ENCODE measurements at places on chromosomes 6 and 20. TPM values are rescaled to one million over a fixed set of nuclear protein-coding genes. Genes with fewer than 3 reads are reported as not detected.

DNA sequence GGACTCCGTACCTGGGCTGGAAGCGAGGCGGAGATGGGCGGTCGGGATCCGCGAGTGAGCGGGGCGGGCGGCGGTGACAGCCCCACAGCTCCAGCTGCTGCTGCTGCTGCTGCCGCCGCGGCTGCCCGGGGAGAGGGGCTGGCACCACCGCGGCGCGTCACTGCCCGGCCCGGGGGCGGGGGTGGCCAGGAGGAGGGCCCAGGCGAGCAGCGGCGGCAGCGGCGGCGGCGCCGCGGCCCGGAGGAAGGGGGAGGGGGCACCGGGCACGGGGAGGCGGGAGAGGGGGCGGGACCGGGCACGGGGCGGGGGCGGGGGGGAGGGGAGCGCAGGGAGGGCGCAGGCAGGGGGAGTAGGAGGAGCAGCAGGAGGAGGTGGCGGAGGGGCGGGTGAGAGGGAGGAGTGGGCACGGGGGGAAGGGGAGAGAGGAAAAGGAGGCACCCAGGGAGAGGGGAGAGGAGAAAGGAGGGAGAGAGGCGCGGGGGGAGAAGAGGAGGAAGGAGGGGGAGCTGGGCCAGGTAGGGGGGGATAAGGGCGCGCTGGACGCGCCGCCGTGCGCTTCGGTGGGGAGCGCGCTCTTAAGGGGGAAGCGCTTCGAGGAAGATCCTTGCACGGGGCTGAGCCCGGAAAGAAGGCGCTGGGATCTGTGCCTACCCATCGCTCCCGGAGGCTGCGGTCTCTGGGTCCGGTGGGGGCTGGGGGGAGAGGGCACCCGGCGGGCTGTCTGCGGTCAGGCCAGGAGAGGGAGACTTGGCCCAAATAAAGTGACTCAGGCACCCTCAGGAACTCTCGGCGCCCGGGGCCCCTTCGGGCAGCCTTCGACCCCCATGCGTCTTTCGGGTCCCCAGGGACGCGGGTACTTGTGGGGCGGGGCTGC is 101.5 kb downstream of the NOL4L start:
- H3K4me3 ChIP-seq: peak overlapping the region; percentile 77
- H3K36me3 ChIP-seq: no peaks in the 10 kb centered on the region
- peaks cover 45% of the 10 kb centered on the region for H3K4me1 ChIP-seq
- H3K27me3 ChIP-seq: no peaks in the 10 kb centered on the region
- peak; percentile 93 for DNase-seq

Gene HBS1L
- total RNA-seq: 79.2 TPM

GRCh38 chr6:57173886-57174510 is 1.9 kb downstream of the BAG2 start:
- no peaks in the 10 kb centered on the region for H3K36me3 ChIP-seq
- H3K27me3 ChIP-seq: no peaks in the 10 kb centered on the region
- peak overlapping the region; percentile 57 for H3K4me3 ChIP-seq
- H3K4me1 ChIP-seq: peaks cover 6% of the 10 kb centered on the region
- DNase-seq: no peak

DNA sequence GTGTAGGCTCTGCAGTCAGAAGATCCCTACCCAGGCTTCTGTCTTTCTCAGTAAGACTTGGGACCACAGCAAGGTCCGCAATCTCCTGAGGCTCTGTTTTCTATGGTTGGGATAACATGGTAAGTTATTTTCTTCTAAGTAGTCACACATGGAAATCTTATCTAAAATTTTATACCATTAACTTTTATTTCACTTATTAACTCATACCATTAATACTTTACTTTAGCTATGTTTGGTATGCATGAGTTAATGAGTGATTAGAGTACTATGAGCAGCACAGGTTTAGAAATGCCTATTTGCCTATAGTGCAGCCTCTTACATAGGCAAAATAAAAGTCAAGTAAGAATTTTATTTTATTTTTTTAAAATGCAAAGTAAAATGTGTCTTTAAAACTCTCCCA is 27.2 kb downstream of the GINM1 start:
- H3K4me1 ChIP-seq: no peaks in the 10 kb centered on the region
- DNase-seq: no peak
- no peaks in the 10 kb centered on the region for H3K36me3 ChIP-seq
- H3K27me3 ChIP-seq: no peaks in the 10 kb centered on the region

- DNase-seq: no peak
- H3K27me3 ChIP-seq: no peaks in the 10 kb centered on the region
- H3K4me3 ChIP-seq: no peak overlapping the region
- H3K27ac ChIP-seq: no peak overlapping the region
- H3K4me1 ChIP-seq: no peaks in the 10 kb centered on the region
- H3K36me3 ChIP-seq: no peaks in the 10 kb centered on the region
Measured at GRCh38 chr6:164906766-164907165, 402.6 kb downstream of the C6orf118 start.

Gene ASF1A
- 22.5 TPM for total RNA-seq

DNA sequence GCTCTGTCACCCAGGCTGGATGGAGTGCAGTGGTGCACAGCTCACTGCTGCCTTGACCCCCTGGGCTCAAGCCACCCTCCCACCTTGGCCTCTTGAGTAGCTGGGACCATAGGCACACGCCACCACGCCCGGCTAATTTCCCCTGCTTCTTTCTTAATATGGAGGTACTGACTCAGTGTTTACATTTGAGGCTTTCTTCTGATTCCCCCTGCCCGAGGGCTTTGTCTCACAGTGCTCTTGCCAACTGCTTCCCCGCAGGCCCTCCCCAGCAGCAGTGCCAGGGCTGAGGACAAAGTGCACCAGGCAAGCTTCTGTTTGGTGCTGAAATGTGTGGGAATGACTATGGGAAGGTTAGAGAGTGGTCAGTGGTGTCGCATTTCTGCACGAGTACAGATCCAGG is 34.8 kb downstream of the NR2E1 start:
- no peak overlapping the region for H3K4me3 ChIP-seq
- no peaks in the 10 kb centered on the region for H3K27me3 ChIP-seq
- DNase-seq: no peak
- no peak overlapping the region for H3K27ac ChIP-seq
- peaks cover 4% of the 10 kb centered on the region for H3K4me1 ChIP-seq

Gene PEX6
- 6.9 TPM for total RNA-seq

Gene TP53TG5
- total RNA-seq: not detected

Gene BMP5
- 0.49 TPM for total RNA-seq

DNA sequence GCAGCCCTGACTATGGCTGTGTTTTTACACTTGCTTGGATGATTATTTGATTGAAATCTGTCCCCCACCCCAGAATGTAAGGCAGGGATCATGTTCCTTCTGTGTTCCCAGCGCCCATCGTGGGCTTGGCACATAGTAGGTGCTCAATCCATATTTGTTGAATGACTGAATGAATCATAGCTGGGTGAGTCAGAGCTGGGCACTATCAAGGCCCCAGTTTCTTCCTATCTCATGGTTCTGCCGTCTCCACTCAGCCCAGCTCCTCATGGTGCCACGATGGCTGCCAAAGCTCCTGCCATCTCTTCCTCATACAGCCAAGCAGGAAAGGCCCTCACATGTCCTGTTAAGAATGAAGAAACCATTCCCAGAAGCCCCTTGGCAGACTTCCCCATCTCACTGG is 29.0 kb downstream of the CEBPB start:
- peaks cover 58% of the 10 kb centered on the region for H3K4me1 ChIP-seq
- peak overlapping the region; percentile 79 for H3K27ac ChIP-seq
- no peak overlapping the region for H3K4me3 ChIP-seq

DNA sequence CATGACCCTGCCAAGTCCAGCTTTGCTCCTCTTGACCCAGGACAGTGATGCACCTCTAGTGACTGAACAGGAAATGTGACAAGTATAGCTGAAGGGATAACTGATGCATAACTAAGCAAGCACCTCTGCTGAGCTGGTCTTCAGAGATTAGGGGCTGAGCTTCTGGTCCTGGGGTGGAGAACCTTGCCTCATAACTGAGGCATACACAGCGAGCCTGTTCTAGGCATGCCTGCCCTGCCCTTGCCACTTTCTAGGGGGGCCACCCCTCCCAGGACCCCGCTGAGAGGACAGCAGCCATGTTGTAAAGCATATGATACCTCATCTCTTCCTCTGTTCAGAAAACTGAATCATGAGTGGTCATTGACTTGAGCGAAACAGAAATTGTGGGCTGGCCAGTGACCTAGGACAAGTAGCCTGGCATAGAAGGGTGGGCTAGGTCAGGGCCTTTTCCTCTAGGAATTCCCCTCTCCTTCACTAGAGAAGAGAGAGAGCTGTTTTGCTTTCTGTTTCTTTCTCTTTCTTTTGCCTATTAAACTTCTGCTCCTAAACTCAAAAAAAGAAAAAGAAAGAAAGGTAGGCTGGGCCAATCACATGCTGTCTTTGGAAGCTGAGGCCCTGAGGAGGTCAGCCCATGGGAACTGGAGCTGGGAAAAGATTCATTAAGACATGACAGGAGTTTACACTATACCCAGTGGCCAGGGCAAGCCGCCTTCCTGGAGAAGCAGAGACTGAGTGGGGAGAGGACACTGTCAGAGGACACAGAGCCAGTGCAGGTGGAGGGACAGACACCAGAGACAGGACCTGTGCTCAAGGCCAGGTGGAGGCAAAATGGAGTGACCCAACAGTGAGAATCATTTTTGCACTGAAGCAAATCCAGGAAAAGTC is 23.1 kb downstream of the ALDH5A1 start:
- H3K27ac ChIP-seq: no peak overlapping the region
- no peak overlapping the region for H3K4me3 ChIP-seq
- no peaks in the 10 kb centered on the region for H3K27me3 ChIP-seq
- H3K4me1 ChIP-seq: no peaks in the 10 kb centered on the region
- DNase-seq: no peak
- no peaks in the 10 kb centered on the region for H3K36me3 ChIP-seq

GRCh38 chr6:134766497-134766896 is 183.4 kb downstream of the ALDH8A1 start:
- no peak overlapping the region for H3K27ac ChIP-seq
- H3K27me3 ChIP-seq: no peaks in the 10 kb centered on the region
- H3K4me1 ChIP-seq: no peaks in the 10 kb centered on the region

GRCh38 chr6:2355150-2355549 is 109.7 kb upstream of the GMDS start:
- no peak overlapping the region for H3K4me3 ChIP-seq
- H3K36me3 ChIP-seq: no peaks in the 10 kb centered on the region
- H3K4me1 ChIP-seq: peaks cover 7% of the 10 kb centered on the region
- DNase-seq: no peak
- no peaks in the 10 kb centered on the region for H3K27me3 ChIP-seq

- no peak for DNase-seq
- H3K4me3 ChIP-seq: no peak overlapping the region
- H3K27me3 ChIP-seq: no peaks in the 10 kb centered on the region
- no peak overlapping the region for H3K27ac ChIP-seq
- H3K4me1 ChIP-seq: no peaks in the 10 kb centered on the region
Measured at GRCh38 chr20:25739615-25740320, 43.1 kb upstream of the ZNF337 start.

Gene AMD1
- total RNA-seq: 84.0 TPM

GRCh38 chr6:158666628-158667359 is 16.9 kb downstream of the SYTL3 start:
- DNase-seq: no peak
- no peaks in the 10 kb centered on the region for H3K36me3 ChIP-seq
- no peak overlapping the region for H3K27ac ChIP-seq
- H3K4me3 ChIP-seq: no peak overlapping the region
- no peaks in the 10 kb centered on the region for H3K27me3 ChIP-seq

GRCh38 chr6:37491171-37491829 is 8.4 kb downstream of the CCDC167 start:
- H3K27me3 ChIP-seq: no peaks in the 10 kb centered on the region
- no peak overlapping the region for H3K4me3 ChIP-seq

Gene HFE
- 5.7 TPM for total RNA-seq
